NCI-H2029 treated with DMSO at 0.1 percent for 48 hours (cell line): ENCODE measurements at places on chromosomes 1 and 21.
A peak's percentile ranks its signal among the peaks of the same experiment; 100 is the strongest.

GRCh38 chr1:174301295-174302077, 142.2 kb downstream of the RABGAP1L start:
- DNase-seq: no peak

- DNase-seq: peak; percentile 16
These were observed 42.8 kb downstream of the CNN3 start for GRCh38 chr1:94884106-94884505.

GRCh38 chr1:185267701-185268100, 49.3 kb downstream of the IVNS1ABP start:
- DNase-seq: no peak

DNA sequence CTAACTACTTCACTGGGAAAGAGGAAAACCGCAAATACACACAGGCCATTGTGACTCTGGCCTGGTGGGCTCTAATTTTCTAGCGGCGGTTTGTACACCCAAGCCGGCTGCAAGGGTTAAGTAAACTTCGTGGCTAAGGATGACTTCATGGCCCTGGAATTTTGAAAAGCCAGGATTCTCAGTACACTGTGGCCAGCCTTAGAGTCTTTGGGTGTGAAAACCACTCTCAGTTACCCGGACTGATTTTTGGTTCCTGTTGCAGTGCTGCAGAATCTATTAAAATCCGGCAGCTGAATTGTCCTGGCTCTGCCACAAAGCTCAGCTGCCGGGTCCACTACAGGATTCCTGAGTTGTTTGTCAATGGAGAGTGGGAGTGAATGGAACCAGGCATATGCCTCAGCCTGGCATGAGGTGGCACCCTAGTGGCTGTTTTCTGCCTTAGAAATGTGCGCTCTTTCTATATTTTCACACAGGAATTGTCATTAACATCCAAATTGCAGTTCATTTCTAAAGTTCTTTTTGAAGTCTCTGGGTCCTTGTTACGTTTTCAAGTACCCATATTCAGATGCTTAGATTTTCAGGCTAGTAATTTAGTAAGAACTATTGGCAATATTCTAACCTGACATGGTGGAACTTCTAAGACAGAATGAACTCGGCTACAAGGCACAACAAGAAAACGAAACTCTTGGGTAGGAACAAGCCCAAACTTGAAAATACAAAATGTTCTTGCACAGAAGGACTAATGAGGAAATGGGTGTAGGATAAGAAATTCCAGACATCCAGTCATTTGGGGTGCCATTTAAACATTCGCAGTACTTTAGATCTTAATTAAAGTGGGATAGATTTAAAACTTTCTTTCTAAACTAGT, 255.9 kb downstream of the NFIA start:
- DNase-seq: peak; percentile 96

DNA sequence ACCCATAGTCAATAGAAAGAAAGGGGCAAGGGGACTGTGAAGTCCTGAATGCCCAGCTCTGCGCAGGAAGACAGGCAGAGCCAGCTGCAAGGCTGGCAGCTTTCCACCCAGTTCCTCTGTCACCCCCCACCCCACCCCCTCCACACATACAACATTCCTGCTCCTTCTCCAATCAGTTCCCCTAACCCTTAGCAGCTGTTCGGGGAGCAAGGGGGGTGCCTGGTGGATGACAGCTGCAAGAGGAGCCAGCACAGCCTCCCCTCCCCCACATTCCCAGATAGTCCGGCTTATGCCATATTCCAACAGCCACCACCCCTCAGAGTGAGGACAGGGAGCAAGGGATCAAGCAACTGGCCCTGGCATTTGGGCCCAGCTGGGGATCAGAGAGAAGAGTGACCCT, 9.7 kb downstream of the ARHGEF2 start:
- DNase-seq: no peak

DNA sequence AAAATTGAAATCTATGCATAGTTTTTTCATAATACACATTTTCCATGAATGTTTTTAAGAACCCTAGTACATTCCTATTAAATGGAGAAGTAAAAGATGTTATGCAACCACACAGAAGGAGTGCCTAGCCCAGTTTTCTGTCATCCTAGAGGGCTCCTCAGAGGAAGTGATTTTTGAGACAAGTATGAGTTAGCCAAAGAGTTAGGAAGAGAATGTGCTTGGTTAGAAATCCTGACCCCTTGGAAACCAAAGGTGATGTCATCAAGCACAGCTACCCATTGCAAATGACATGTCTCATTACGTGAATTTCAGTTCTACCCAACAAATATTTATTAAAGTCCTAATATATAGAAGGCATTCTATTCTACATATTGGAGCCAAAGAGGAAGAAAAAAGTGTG, 88.9 kb upstream of the TNFSF4 start:
- no peak for DNase-seq

DNA sequence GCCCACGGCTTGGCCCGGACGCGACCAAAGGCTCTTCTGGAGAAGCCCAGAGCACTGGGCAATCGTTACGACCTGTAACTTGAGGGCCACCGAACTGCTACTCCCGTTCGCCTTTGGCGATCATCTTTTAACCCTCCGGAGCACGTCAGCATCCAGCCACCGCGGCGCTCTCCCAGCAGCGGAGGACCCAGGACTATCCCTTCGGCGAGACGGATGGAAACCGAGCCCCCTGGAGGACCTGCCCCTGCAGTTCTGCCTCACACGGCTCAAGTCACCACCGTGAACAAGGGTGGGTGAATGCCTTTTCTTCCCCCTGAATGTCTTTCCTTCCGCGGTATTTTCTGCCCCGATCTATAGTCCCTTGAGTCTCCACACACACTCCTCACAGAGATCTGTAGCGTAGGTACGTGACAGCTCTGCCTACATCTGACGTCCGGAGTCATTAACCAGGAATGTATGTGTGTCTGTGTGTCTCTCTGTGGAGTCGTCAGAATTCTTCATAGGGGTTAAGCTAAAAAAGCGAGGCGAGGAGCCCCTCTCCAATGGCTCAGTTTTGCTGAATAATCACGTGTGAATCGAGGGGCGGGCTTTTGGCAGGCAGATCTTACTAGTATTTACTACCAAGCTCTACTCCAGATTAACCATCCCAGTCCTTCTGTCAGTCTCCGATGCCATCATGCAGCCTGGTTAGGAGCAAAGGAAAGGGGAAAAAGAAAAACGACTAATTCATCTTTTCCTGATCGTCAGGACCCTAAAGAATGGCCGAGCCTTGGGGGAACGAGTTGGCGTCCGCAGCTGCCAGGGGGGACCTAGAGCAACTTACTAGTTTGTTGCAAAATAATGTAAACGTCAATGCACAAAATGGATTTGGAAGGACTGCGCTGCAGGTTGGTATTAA, at the start of gene CDKN2C:
Gene CDKN2C (plus strand): TSS at position 635 of the 898 bp plus-strand sequence. CDS start 124 bp downstream, at position 759.
- peak; percentile 99 for DNase-seq

DNA sequence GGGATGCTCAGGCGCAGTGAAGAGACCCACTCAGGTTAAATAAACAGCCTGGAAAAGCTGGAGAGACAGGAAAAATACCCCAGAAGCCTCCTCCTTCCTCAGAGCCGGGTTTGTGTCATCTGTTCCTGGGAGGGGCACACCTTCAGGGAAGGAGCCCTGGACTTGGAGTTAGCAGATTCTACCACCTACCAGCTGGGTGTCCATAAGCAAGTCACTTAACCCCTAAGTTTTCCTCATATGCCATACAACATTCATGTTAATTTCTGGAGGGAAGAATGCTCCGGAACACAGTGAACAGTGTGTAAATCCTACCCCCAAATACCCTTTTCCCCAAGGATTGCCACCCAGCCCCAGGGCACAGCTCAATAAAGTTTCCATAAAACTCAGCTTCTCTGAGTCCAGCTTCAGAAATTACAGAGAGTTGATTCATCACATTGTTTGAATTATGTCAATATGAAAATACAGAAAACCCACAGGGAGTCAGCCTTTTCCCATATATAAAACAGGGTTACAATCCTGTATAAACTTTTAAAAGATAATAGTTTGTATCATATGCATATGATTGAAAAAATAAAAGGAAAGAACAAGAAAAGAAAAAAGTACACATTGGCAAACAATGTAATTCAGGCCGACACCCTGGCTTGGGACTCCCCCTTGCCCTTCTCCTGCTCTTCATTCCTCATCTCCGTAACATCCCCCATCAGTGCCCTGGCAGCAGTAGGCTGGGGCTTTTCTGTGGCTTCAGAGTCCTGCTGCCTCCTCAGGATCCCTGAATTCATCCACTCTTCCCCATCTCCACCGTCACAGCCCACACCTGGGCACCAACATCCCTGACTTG, 291.8 kb upstream of the USP24 start:
- DNase-seq: no peak

- no peak for DNase-seq
These were observed 78.4 kb downstream of the OLFM3 start for GRCh38 chr1:101918277-101918676.

DNA sequence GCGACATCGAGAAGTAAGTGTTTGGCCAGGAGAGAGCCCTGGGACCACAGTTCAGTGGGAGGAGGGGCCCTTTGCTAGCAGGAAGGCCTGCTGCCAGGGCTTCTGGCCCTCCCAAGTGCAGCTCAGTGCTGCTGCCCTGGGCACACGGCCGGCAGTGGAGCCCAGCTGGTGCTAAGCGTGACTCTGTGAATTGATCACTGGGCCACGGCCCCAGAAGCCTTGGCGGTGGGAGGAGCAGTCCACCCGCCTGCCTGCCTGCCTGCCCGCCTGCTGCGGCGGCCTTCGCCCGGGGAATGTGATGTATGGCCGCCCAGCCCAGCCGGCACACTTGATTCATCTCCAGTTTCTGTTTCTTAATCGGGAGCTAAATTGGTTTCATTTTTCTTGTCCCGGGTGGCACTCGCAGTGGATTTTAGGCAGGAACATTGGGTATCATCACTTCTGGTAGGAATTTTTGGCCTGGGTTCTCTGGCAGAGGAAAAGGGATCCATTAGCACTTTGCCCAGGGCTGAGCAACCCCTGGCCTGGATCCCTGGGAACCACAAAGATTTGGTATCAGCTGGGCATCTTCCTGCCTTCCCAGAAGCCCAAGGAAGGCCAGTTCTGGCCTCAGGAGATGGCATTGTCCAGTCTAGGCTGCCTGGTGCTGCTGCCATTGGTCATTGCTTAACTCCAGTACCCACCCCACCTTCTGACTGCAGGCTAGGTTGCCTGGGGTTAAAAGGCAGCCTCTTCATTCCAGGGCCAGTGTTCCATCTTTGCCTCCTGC, 28.6 kb downstream of the TMEM53 start:
- DNase-seq: peak; percentile 42

- DNase-seq: no peak
These were observed 78.7 kb upstream of the VAV3 start for GRCh38 chr1:108043707-108044106.

DNA sequence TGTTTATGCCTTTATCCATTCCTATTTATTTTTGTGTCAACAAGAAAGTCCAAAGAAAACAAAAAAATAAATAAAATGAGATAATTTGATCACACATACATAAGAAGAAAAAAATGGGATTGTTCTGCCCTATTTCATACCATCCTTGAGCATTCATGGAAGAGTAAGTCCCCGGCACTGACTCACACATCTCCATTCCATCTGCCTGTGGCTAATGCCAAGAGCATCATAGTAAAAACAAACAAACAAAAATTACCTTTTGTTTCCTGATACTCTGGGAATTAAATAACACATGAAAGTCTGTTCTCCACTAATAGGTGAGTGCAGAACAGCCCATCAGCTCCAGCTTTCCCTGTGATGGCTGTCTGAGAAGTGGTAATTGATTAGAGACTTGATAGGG, 48.1 kb upstream of the BACE2 start:
- DNase-seq: no peak

DNA sequence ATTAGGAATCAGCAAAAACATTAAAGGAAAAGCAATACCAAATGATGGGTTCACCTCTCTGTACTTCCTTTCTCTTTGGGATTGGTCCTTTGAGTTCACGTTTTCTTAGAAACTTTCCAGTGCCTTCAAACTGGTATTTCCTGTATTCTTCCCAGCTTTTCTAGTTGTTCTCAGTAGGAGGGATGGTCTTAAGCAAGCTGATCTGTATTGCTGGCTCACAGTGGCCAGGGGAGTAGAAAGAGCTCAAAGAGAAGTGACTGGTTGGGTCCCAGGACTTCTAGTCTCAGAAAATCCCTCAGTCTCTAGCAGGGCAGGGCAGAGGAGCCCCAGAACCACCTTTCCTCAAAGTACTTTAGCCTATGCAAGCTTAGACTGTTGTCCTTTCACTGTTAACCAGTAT, 10.1 kb upstream of the USP24 start:
- DNase-seq: no peak

DNA sequence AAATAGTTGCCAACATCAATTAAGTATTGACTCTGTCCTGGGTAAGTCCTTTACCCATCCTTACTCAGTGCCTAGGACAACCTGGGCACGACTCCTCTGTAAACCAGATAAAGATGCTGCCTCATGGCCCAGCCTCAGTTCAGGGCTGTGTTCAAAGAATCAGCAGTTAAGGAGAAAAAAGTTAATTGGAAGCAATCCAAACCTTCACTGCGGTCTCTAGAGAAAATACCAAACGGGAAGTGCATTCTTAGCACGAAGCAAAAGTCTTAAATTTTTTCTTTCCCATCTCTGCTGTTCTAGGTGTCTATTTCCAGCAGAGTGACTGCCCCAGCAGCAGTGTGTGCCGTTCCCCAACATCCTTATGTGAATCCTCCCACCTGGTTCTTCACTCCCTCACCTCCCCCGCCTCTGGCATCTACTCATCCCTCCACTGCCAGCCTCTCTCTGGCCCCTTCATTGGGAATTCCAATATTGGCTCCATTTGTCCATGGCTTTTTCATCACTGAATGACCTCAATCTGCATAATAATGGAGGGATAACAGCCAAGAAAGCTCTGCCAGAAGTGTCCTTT, 23.2 kb downstream of the KANK4 start:
- no peak for DNase-seq

DNA sequence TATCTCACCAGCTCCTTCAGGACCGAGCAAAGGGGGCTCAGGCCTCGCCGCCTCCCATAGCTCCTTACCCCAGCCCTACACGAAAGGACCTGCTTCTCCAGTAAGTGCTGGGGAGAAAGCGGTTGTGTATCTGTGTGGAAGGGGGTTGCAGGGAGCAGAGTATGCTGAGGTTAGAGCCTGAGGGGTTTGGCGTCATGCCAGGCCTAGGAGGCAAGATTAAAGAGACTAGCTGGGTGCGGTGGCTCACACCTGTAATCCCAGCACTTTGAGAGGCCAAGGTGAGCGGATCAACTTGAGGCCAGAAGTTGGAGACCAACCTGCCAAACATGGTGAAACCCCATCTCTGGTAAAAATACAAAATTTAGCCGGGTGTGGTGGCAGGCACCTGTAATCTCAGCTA, 14.1 kb upstream of the RASSF5 start:
- DNase-seq: no peak

DNA sequence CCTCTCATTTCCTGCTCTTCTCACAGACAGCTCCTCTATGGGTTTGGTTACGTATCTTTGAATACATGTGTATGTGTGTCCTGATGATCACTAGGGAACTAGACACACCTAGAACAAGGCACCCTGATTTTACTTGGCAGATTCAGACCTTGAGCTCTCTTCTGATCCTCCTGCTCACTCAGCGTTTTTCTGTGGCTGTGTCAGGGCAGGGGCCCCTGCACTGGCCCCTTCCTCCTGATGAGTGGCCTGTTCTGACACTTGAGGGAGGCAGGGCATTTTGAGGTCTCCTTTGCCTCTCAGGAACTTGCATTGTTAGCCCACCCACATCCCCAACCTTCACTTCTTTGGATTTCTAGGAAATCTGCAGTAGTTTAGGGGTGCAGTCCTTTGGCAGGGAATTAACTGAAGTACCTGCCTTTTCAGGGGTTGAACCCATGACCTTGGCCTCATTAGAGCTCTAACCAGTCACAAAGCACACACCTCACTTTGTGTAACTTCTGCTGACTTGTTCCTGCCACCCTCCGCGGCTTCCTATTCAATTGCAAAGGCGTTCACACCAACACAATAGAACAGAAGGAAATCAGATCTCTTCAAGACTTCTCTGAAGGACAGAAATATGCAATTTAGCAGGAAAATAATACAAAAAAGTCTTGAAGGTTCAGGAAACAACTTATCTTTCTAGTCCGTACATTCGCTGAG, 8.8 kb downstream of the SMYD2 start:
- no peak for DNase-seq

GRCh38 chr1:230794431-230794830, 47.2 kb downstream of the CAPN9 start:
- DNase-seq: no peak
